Activated CD4-positive, alpha-beta T cell treated with anti-CD3 and anti-CD28 coated beads, Interleukin-2, amount 50 U/mL, for 48 hours (primary cell): ENCODE measurements at places on chromosomes 3 and 15.

- DNase-seq, result no peak
Observed at GRCh38 chr15:70356062-70356860, 258.5 kb upstream of the TLE3 start.

DNA sequence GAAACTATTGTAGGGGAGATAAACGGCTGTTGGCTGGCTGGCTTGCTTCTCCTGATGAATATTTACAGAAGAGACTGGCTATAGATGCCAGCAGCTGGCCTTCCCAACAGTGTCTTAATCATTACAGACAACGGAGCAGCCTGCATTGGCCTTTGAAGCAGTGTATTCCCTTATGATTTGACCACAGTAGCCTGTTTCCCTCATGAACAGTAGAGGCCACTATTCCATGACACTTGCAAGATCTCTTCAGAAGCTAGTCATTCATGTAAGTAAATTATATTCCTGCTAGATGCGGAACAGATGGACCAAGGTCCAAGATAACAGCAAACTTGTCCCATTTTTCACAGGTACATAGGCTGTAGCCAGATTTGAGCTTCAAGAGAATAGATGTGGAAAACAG, 47.3 kb downstream of the TMCO5A start:
- no peak for DNase-seq

GRCh38 chr3:106170636-106171035, 301.8 kb upstream of the CBLB start:
- DNase-seq, result no peak

DNA sequence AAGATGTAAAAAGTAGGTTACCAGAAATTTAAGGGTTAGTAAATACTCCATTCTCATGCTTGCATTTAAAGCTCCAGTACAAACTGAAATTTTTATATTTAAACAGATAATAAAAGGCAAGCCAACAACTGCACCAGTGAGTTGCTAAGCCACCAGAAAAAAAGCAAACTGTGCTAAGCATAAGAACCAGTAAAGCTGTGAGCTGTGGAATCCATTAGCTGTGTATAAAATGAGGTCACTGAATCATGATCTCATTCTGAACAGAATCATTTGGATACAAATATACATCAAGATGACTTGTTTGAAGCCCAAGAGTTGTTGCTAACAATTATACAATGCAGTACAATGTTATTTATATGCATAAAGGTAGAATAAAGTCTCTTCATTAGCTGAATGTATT, 1312.2 kb downstream of the SI start:
- DNase-seq, result no peak

GRCh38 chr3:65226287-65226686, 538.5 kb upstream of the ADAMTS9 start:
- no peak for DNase-seq

GRCh38 chr15:65832549-65833364, 36.5 kb upstream of the RAB11A start:
- DNase-seq, result peak; percentile 46

GRCh38 chr15:69793781-69794451, 303.8 kb downstream of the TLE3 start:
- no peak for DNase-seq

DNA sequence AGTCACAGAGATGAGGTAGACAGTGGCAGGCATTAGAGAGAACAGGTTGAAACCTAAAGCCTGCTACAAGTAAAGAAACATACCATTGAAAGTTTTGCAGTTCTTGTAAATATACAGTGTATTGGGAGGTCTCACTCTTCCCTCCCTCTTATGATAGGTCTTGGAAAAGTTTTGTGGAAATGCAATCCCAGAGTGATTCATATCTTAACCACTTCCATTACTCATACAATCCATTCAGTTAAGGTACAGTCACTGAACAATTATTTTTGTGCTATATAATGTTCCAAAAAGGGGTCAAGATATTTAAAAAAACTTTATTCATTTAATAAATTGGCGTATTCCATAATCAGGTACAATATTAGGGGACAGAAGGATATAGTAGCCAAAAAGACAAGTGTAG, 737.7 kb upstream of the ALCAM start:
- no peak for DNase-seq

GRCh38 chr15:40335938-40336743, 4.6 kb downstream of the CCDC9B start:
- DNase-seq, result no peak
